Activated CD4-positive, alpha-beta memory T cell treated with anti-CD3 and anti-CD28 coated beads for 36 hours (primary cell): ENCODE measurements at places on chromosomes 13 and 19. TPM values are rescaled to one million over a fixed set of nuclear protein-coding genes. Genes with fewer than 3 reads are reported as not detected.

APLP1 gene
- 2.6 TPM for total RNA-seq

GRCh38 chr13:59363947-59364346 is 799.8 kb downstream of the DIAPH3 start:
- no peaks in the 10 kb centered on the region for H3K4me1 ChIP-seq
- no peaks in the 10 kb centered on the region for H3K36me3 ChIP-seq
- no peak overlapping the region for H3K27ac ChIP-seq
- H3K27me3 ChIP-seq, result peaks cover 3% of the 10 kb centered on the region

GRCh38 chr19:5870986-5871394 is 650 bp upstream of the FUT5 start:
- H3K4me3 ChIP-seq, result no peak overlapping the region
- no peak for DNase-seq
- no peak overlapping the region for H3K27ac ChIP-seq
- no peaks in the 10 kb centered on the region for H3K27me3 ChIP-seq
- no peaks in the 10 kb centered on the region for H3K4me1 ChIP-seq
- no peaks in the 10 kb centered on the region for H3K36me3 ChIP-seq

GRCh38 chr19:38247126-38247525 is 9.0 kb downstream of the PPP1R14A start:
- peaks cover 3% of the 10 kb centered on the region for H3K27me3 ChIP-seq
- DNase-seq, result no peak
- no peaks in the 10 kb centered on the region for H3K36me3 ChIP-seq
- H3K4me1 ChIP-seq, result peaks cover 2% of the 10 kb centered on the region
